ENCODE measurements at places on chromosomes 7 and 10. TPM values are rescaled to one million over a fixed set of nuclear protein-coding genes. Genes with fewer than 3 reads are reported as not detected.
A peak's percentile ranks its signal among the peaks of the same experiment; 100 is the strongest.

HOXA3 gene
- polyA plus RNA-seq = 53.4 TPM

PVRIG gene
- 7.9 TPM for polyA plus RNA-seq

TMEM176A gene
- polyA plus RNA-seq = 103 TPM

HMX2 gene
- 1.7 TPM for polyA plus RNA-seq

PRLHR gene
- polyA plus RNA-seq = not detected

MRLN gene
- polyA plus RNA-seq = 0.44 TPM

NKX1-2 gene
- 0.03 TPM for polyA plus RNA-seq

LRRTM3 gene
- 6.7 TPM for polyA plus RNA-seq

NCF1 gene
- polyA plus RNA-seq = 2.1 TPM

KLF14 gene
- 0.51 TPM for polyA plus RNA-seq

KIAA1549 gene
- polyA plus RNA-seq = 14.0 TPM

- DNase-seq = no peak
Observed at GRCh38 chr10:92124020-92124419, 166.9 kb downstream of the CPEB3 start.

GRCh38 chr7:50607524-50608125 lies 42.4 kb upstream of the DDC start:
- no peak for DNase-seq

DNA sequence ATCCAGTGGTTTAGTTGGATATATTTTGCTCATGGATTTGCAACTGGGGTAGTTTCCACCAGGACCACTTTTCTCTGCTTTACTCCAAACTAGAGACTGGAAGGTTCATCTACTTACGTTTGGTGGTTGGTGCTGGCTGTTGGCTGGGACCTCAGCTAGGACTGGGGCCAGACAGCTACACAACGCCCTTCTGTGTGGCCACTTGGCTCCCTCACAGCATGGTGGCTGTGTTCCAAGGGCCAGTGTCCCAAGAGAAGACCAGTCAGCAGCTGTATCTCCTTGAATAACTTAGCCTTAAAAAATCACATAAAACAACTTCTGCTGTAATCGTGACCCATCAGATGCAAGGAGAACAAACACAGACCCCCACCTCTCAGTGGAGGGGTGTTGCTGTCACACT lies 4.2 kb upstream of the KCNH2 start:
- no peak for DNase-seq

GRCh38 chr10:132027423-132027983 lies 38.2 kb upstream of the JAKMIP3 start:
- no peak for DNase-seq

GRCh38 chr10:27558612-27559020 lies 54.5 kb downstream of the RAB18 start:
- DNase-seq = peak; percentile 49

GRCh38 chr10:93879273-93879672 lies 14.5 kb upstream of the SLC35G1 start:
- no peak for DNase-seq

DNA sequence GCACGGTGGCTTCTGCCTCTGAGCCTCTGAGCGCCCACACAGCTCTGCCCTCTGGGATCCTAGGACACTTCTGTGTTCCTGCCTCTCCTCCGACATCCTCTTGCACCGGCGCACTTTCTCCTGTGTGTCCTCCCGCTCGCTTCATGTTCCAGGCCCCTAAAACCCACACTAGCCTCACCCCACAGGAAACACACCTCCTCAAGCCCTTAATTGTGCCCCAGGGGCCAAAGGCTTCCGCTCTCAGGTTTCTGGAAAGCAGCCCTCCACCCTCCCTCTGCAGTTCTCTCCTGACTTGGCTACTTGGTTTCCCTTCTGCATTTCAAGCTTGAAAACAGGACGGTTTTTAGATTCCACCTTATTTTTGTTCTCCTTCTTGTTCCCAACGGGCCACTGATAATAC lies 7.3 kb downstream of the GFRA1 start:
- DNase-seq = no peak

DNA sequence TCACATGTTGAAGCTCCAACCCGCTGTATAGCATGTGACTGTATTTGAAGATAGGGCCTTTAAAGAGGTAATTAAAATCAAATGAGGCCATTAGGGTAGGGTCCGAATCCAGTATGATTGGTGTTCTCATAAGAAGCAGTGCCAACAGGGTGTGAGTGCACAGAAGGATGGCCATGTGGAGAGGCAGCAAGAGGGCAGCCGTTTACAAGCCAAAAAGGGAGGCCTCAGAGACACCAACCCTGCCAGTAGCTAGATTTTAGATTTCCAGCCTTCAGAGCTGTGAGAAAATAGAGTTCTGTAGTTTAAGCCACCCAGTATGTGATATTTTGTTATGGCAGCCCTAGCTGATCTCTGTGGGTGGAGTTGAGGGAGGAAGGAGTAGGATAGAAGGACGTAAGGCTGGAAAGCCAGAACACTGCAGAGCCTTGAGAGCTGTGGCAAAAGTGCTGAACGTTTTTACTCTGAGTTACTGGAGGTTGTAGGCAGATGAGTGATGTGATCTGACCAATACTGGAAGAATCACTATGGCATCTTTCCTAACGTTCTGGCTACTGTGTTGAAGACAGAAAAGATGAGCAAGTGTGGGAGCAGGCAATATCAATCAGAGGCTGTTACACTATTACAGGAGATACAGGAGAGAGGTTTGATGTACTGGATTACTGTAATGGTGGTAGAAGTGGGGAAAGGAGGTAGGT lies 334.9 kb downstream of the ELMO1 start:
- no peak for DNase-seq

- no peak for DNase-seq
Observed at GRCh38 chr7:140249036-140249806, 72.4 kb upstream of the KDM7A start.

DNA sequence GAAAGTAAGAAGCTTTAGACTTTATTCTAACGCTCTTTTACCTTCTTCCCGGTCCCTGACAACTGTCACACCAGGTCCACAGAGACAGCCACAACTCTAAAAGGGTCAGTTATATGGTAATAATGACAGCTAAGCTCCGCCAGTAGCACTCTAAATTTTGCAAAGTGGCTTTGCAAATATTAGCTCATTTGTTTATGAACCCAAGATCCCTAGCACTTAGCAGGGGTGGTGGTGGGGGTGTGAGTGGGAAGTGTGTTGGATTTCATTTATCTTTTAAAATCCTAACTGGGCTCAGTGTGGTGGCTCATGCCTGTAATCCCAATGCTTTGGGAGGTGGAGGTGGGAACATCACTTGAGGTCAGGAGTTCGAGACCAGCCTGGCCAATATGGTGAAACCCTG lies 34.8 kb upstream of the SDK1 start:
- no peak for DNase-seq

DNA sequence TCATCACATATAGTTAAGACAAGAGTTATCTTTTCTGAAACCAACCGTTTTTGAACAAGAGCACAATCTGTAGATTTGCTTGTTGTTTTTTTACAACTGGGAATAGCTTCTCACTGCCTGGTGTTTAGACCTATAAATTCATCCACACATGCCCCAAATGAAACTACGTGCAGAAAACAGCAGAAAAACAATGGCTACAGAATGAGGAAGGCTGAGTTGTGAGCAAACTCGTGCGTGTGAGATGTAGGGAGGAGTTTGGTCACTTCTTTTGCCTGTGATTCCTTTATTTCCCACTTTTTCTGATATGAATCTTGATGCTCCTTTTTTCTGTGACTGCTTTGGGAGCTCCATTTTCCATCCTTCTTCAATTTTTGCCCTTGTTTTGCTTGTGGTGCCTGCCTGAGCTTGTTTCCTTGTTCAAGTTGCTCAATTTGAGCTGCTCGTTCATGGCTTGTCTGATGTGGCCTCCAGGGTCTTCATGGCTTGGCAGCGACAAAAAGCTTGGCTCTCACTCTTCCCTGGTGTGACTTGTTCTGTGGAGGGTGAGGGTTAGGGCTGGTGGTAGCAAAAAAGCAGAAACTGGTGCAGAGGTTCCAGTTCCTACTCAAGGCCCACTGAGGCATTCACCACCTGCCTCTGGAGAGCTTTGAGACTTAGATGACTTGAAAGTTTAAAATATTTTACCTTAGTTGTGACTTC lies 76.9 kb downstream of the ZNF365 start:
- no peak for DNase-seq
